Naive thymus-derived CD8-positive, alpha-beta T cell (primary cell): ENCODE measurements at places on chromosomes 3 and 15.

- DNase-seq = no peak
Measured at GRCh38 chr3:139227165-139227564, 116.7 kb upstream of the MRPS22 start.

GRCh38 chr3:14235912-14236295 is 57.3 kb downstream of the LSM3 start:
- DNase-seq = no peak

GRCh38 chr3:48180021-48180420 is 8.2 kb downstream of the CDC25A start:
- DNase-seq = no peak

GRCh38 chr3:34703053-34703452 is 904.6 kb downstream of the PDCD6IP start:
- no peak for DNase-seq

DNA sequence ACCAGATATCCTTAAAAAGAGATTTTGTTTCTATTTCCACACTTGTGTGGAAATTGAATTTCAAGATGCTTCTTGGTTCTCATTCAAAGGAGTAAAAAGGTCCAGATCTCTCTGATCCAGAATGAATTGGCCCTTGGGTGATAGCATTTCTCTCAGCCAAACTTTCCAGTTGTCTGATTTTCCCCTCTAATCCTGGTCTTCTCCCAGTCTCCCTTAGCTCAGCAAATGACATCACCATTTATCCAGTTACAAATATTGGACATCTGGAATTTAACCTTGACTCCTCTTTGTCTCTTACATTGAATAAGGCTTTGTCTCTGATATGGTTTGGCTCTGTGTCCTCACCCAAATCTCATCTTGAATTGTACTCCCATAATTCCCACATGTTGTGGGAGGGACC is 10.2 kb upstream of the FGF7 start:
- DNase-seq = no peak

DNA sequence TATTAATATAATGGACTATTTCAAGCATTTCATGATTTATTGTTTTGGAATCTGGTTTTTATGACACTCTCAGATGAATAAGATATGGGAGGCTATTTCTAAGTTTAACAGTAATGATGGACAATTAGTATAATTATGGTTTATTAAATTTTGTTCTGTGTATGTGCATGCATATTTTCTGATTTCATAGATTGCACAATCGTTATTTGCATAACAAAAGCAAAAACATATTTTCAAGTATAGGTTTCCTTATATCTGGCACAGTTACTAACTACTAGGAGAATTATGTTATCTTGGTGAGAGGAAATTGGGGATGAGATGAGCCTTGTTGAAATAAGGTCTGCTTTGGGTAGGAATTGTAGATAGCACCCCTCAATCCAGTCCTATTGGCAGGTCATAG is 413.1 kb downstream of the MCTP2 start:
- no peak for DNase-seq

GRCh38 chr3:38549082-38549481 is 52.9 kb downstream of the EXOG start:
- no peak for DNase-seq

GRCh38 chr3:37689645-37690356 is 171.9 kb upstream of the CTDSPL start:
- DNase-seq = no peak

- DNase-seq = no peak
Measured at GRCh38 chr15:38740206-38740605, 175.6 kb upstream of the RASGRP1 start.

DNA sequence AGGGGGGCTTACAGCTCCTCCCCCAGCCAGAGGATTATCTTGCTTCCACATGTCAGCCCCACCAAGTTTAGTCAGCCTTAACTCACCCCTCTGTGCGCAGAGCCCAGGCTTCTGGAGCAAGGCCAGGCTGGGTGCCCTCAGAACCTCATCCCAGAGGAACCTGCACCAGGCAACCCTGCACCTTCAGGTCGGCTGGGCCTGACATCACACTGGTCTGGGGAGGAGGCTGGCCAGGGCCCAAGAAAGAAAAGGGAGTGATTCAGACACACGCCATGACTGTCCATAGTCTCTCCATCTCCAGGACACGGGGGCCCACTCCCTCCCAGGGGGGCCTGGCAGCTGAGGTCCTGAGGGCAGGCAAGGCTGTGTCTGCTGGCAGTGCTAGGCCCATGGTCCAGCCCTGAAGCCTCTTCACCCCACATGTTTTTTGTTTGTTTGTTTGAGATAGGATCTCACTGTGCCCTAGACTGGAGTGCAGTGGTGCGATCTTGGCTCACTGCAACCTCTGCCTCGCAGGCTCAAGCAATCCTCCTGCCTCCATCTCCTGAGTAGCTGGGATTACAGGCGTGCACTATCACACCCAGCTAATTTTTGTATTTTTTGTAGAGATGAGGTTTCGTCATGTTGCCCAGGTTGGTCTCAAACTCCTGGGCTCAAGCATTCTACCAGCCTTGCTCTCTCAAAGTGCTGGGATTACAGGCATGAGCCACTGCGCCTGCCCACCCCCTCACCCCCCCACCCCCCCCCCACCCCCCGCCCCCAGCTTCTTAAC is 11.1 kb downstream of the TNK2 start:
- no peak for DNase-seq

DNA sequence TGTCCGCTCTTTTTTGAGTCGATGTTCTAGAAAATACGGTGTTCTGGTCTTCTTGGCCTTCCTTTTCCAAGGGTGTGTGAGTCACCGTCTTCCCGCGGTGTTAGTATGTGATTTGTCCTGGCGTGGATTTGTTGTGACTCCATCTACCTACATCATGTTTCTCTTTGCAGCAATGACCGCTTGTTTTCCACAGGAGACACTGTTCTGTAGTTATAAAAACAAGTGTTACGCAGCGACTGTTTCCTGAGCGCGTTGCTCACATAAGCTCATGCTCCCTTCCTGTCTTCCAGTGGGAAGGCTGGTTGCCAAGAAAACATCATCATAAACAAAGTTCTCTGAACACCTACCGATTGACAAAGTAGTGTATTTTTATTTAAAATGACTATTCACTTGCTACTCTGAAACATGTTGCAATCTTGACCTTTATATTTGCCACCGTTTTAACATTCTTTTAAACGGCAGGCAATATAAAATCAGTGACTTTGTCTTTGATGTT is 19.0 kb downstream of the USP13 start:
- no peak for DNase-seq

GRCh38 chr3:31014317-31015040 is 120.0 kb upstream of the GADL1 start:
- DNase-seq = no peak

DNA sequence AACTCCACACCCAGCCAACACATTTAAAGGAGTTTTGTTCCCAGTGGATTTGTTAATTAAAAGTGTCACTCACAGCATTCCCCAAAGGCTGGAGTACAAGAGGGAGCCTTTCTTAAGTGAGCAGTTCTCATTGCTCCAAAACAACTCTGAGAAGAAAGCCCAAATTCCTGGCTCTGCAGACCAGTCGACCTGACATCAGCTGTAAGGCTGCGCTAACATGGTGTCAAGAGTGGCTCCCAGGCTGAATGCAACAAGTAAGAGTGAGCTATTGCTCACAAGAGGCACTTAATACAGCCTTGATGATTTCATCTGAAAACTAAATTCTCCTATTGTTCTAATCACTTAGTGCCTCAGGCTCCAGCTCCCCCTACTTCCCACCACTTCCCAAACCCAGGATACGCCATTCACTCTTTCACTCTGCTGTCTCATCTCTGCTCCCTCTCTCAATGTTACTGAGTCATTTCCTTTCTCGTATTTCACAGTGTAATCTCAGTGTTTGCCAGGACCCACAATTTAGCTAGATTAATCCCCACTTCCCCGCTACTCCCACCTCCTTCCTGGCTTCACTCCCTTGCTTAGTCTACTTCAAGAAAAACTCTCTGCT is 81.8 kb downstream of the WWTR1 start:
- DNase-seq = no peak

GRCh38 chr3:174397848-174398247 is 461.3 kb upstream of the NAALADL2 start:
- DNase-seq = peak; percentile 2

GRCh38 chr15:52440414-52440813 is 88.3 kb downstream of the MYO5A start:
- no peak for DNase-seq

DNA sequence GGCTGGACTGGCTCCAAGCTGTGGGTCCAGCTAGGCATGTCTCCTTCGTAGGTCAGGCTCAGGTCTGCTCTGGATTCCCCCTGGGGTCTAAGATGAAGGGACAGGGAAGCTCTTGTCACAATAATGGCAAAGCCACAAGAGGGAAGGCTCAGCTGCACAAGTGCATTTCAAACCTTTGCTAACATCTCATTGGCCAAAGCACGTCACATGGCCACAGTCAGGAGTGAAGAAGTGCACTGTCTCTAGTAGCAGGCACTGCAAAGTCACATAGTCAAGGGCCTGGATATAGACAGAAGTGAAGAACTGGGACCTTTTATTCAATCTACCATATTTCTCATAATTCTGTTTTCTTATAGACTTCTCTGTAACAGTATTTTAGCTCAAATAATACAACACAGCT is 20.1 kb downstream of the DLEC1 start:
- no peak for DNase-seq

- no peak for DNase-seq
Measured at GRCh38 chr3:24351779-24352469, 142.7 kb downstream of the THRB start.

- no peak for DNase-seq
Measured at GRCh38 chr3:102936511-102937045, 501.8 kb downstream of the ZPLD1 start.

DNA sequence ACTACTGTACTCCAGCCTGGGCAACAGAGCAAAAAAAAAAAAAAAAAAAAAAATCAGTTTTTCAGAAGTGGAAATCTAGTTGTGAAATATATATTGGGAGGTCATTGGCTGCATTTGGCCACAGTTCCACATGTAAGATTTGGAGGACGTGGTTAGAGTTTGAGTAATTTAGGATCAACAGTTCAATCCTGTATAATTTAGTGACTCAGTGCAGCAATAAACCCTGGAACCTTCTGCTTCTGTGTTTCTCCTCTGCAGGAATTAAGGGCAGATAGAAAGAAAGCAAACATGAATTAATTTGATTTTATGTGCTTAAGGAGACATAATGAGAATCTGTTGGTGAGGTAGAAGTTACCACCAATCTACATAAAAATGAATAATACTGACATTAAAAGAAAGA is 347.0 kb downstream of the PTPRG start:
- DNase-seq = no peak

- no peak for DNase-seq
Measured at GRCh38 chr15:88980498-88980897, 67.3 kb upstream of the MFGE8 start.

DNA sequence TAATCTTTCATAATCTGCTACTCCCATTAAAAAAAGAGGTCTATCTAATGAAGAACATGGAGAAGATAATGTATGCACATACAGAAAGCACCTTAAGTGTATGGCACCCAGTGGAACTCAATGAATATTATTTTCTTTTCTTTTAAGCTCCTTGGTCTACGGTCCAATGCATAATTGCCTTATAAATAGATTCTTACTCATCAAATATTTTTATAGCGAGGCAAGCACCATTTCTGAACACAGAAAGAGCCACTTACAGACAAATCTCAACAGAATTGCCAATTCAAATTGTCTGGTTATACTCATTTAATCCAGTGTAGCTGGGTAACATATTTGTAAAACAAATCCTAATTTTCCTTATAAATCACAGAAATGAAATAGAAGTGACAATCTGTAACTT is 6.3 kb downstream of the PDZRN3 start:
- no peak for DNase-seq

DNA sequence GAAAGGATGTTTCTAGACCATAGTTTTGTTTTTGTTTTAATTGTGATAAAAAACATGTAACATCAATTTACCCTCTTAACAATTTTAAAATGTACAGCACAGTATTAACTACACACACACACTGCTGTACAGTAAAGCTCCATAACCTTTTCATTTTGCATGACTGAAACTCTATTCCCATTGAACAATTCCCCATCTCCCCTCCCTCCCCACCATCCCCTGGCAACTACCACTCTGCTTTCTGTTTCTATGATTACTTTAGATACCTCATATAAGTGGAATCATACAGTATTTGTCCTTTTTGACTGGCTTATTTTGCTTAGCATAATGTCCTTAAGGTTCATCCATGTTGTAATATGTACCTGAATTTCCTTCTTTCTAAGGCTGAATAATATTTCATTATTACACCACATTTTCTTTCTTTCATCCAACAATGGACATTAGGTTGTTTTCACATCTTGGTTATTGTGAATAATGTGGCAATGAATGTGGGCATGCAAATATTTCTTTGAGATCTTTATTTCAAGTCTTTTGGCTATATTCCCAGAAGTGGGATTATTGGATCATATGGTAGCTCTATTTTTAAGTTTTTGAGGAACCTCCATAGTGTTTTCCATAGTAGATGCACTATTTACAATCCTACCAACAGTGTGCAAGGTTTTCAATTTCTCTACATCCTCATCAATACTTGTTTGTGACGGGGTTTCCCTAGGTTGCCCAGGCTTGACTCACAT is 10.7 kb downstream of the CHST14 start:
- no peak for DNase-seq

GRCh38 chr3:97991293-97991682 is 19.1 kb upstream of the RIOX2 start:
- no peak for DNase-seq
